ENCODE measurements at places on chromosomes 5 and 9.

- DNase-seq: no peak
Measured at GRCh38 chr5:179953987-179954386, 46.3 kb upstream of the TBC1D9B start.

DNA sequence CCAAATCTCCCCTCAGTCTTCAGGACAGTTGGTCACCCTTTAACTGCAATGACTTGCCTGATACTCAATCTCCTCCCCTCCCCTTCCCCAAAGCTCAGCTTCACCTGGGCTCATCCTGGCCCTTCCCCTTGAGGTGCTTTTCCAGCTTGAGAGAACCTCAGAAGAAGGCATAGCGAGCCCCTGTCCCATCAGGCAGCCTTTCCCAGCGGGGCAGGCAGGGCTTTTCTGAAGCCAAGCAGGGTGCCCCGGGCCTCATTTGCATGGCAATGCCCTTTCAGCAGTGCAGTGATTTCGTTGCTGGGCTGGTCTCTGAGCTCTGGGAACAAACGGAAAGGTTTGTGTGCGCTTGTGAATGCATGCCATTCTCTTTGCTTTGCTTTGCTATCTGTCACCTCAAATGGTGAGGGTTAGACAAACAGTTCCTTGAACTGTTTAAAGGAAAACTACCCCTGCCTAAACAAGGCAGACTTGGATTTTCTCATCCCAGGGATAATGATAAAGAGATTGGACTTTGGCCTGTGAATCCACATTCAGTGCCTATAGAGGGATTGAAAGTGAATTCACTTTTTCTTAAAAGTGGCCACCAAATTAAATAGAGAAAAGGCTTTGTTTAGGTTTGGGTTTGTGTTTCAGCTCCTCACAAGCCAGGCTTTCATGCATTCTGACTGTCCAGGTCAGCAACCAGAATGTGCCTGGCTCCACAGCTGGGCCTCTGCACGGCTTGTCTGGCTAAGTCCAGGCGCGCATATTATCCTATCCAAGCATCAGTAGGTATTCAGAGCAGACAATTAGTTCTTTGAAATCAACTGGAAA lies 165.3 kb downstream of the ZNF608 start:
- no peak for DNase-seq

GRCh38 chr9:118929287-118929686 lies 439.9 kb downstream of the BRINP1 start:
- DNase-seq: peak; percentile 77

DNA sequence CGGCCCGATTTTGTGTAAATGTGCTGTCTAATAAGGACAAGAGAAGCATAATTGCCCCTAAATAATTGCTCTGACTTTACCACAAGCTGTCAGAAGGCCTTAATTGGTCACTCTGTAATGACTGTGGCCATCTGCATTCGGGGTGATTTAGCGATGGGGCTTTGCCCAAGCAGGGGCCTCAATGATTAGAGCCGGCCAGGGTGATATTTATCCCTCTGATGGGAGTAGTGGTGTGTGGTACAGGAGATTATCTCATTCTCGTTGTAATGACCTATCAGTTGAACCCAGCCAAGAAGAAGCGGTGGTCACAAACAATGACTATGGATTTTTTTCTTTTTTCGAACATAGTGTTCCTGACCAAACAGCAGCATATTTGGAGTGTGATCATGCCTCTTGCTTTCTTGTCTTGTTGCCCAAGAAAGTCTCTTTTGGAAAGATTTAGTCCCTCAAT lies 72.0 kb upstream of the SAP30L start:
- no peak for DNase-seq

DNA sequence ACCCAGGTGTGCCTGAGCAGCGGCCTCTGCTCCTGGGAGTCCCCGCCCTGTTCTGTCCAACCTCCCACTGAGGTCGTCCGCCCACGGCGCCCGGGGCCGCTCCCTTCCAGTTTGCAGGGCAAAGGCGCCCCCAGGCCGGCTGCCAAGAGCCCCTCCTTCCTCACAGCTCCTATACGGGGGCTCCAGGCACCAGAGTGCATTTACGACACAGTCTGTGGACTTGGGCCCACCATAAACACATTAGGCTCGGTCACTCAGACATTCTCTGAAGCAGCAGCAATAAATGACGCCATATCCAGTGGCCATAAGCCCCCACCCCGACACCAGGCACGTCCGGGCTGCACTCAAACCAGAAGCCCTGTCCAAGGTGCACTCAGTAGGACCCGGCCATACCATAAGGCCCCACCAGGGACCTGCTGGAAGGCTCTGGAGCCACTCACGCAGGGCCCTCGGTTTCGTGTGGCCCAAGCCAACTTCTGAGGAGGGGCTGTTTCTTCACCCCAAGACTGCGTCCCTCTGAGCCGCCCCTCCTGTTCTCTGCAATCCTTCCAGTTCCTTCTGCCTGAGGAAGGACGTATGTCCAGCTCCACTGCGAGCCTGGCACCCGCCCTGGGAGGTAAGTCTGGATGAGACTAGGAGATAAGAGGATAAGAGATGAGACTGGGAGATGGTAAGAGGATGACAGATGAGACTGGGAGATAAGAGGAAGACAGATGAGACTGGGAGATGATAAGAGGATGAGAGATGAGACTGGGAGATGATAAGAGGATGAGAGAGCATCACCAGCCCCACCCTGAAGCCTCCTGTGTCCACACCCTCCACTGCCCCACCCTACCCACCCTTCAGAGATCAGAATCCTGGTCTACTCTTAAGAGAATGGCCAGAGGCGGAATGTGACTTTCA lies 26.7 kb downstream of the SLC6A18 start:
- DNase-seq: no peak

- no peak for DNase-seq
Measured at GRCh38 chr9:135088979-135089847, 1.7 kb downstream of the OLFM1 start.

DNA sequence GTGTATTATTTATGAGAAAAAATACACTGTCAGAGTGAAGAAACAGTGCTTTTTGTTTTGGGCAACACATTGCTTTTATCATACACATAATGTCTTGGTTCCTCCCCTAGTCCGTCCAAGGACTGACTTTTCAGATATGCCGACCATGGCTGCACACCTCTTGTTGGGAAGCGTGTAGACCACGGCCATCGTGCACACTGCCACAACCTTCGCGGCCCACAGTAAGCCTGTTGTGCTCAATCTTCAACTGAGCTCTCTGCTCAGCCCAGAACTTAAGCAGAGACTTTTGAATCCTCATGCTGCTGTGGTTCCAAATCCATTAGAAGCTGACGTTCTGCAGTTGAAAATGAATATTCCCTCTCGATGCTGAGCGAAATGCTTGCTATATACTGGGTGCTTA lies 157.6 kb upstream of the IRX2 start:
- DNase-seq: no peak

DNA sequence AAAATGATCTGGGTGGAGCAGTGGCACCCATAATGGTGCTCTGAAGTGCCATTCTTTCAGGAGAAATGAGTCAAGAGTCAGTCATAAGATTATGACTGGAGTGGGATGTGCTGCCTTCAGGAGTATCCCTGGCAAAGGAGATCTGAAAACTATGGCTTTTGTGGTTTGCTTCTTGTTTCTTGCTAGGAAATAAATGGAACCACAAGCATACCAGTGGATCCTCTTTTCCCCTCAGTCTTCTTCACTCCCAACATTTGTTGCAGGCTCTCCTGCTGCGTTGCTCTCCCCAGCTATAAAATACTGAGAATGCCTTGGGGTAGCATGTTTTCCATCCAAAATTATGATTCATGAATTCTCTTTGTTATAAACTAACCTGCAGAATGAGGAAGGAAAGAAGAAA lies 199.1 kb downstream of the NNT start:
- DNase-seq: peak; percentile 24

- DNase-seq: peak; percentile 22
Measured at GRCh38 chr5:74257645-74258313, 382.7 kb downstream of the ENC1 start.

DNA sequence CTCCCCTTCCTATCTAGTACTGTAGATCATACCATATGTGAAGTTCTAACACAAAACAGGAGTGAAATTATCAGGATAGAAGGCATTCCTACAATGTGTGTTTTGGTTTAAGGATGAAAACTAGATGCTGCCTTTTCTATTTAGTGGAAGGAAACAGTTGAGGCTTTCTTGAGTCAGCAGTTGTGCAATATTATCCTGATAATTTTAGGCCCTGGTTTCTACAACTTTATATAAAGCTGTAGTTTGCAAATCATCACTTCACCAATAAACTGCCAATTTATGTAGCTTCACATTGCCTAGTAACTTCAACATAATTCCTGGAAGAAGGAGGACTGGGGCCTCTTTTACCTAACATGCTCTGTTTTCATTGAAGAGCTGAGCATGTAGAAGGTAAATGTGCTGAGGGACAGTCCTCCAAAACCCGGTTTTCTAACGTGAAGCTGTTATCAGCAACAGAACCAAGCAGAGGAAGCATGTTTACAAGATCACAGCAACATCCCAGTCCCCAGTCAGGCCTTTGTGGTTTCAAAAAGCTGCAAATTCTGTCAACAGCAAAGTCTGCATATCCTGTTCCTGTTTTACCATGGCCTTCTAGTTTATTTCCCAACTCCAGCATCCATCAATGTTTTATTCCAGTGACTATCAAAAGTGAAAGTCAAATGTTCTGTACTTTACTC lies 513.4 kb upstream of the MEF2C start:
- no peak for DNase-seq

GRCh38 chr9:136093995-136094881 lies 851 bp downstream of the NACC2 start:
- DNase-seq: peak; percentile 69

DNA sequence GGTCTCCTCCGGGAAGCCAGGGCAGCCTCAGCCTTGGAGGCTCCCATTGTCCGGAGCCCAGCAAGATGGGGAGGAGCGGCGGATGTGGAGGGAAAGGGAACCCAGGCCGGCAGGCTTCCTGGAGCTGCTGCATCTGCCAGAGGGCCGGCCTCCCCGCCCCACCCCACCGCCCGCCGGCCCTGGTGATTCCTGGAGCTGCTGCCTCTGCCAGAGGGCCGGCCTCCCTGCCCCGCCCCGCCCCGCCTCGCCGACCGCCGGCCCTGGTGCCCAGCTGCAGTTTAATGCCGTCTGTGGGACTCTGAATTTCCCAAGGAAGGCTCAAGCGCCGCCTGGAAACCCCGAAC lies 31.6 kb downstream of the EXD3 start:
- DNase-seq: no peak

DNA sequence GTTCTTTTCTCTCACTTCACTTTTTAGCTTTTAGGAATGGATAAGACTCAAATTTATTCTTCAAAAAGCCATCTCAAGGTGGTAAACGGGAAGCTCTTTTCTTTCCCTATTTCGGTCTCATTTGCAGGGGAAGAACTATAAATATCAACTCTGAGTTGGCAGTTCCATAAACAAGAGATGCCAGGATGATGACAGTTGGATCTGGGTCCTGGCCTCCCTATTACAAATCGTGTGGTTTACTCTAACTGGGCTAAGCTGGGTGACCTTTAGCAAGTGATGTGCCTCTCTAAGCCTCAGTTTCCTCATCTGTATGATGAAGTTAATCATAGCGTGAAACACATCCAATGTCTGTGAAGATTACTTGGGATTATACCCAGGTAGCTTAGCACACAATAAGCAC lies 44.2 kb downstream of the TLE4 start:
- peak; percentile 43 for DNase-seq

DNA sequence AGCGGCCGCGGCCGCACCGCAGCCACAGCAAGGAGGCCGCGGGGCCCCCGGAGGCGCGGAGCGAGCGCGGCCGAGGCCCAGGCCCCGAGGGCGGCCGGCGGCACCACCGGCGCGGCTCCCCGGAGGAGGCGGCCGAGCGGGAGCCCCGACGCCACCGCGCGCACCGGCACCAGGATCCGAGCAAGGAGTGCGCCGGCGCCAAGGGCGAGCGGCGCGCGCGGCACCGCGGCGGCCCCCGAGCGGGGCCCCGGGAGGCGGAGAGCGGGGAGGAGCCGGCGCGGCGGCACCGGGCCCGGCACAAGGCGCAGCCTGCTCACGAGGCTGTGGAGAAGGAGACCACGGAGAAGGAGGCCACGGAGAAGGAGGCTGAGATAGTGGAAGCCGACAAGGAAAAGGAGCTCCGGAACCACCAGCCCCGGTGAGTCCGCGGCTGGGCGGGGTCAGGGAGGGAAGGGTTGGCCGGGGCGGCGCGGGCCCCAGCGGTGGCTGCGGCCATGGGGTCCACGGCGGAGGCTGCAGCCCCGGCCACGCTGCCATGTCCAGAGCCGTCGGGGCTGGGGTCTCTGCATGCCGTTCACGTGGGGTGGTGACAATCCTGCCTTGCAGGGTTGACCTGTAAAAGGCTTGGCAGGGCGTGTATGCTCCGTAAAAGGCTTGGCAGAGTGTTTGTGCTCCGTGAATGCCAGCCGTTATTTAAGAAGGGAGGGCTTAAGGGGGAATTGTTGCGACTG lies 146.0 kb downstream of the CACNA1B start:
- DNase-seq: no peak

DNA sequence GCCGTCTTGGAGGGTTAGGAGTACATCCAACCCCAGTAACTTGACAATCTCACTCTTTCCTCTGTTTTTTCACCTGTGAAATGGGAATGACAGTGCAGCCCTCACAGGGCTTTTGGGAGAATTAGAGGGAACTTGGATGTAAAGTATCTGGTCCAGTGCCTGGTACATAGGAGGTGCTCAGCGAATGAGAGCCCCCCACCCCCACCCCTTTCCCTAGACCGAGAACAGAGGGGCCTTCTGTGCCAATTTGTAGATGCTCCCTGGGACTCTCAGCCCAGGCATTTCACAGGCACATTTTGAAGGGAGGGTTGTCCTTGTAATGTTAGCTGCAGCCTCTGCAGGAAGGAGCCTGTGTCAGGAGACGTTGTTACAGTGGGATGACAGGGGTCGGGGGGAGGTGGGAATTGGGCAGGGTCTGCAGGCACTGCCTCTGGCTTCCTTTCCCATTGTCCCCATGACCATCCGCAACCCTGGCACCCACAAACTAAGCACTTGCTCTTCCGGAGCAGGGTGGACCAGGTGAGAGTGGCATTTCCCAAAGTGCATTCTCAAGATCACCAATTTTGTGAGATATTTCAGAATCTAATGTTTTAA lies 47.0 kb downstream of the AMBP start:
- no peak for DNase-seq

DNA sequence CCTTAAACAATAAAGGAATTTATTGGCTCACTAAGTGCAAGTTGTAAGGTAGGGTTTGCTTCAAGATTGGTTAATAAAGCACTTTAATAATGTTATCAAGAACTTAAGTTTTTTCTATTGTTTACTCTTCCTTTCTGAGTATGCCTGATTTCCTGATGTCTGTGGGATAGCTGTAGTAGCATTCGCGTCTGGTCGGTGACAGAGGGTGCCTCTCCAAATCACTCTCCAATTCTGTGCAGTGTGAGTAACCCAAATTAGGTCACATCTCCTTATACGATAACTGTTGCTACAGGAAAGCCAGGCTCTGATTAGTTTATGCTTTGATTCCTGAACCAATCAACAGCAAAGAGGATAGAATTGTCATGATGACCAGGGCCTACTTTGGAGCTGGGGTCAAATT lies 90.7 kb downstream of the CCDC192 start:
- DNase-seq: no peak

DNA sequence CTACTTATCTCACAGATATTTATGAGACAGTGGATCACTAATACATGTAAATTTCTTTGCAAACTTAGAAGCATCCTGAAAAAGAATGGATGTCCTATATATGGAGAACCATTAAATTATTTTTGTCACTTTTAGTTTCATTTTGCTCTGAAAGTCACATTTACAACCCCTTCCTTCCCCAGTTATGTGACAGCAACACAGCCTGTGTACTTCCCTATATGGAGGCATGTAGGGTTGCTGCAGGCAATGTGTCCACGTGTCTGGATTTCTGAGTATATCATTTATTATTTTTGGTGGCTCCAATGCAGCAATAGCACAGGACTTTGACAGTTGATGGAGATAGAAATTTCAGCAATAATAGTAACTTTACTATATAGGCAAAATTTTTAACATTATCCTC lies 156.4 kb downstream of the ST8SIA4 start:
- no peak for DNase-seq

GRCh38 chr5:111246459-111246858 lies 22.3 kb downstream of the CAMK4 start:
- no peak for DNase-seq
